ENCODE measurements at places on chromosomes 6 and 20. TPM values are rescaled to one million over a fixed set of nuclear protein-coding genes. Genes with fewer than 3 reads are reported as not detected.
A peak's percentile ranks its signal among the peaks of the same experiment; 100 is the strongest.

GRCh38 chr6:158031381-158032353 lies 50.0 kb downstream of the SYNJ2 start:
- no peaks in the 10 kb centered on the region for H3K4me1 ChIP-seq
- no peaks in the 10 kb centered on the region for H3K36me3 ChIP-seq
- no peak for DNase-seq
- no peak overlapping the region for H3K4me3 ChIP-seq
- H3K27me3 ChIP-seq: no peaks in the 10 kb centered on the region

- no peaks in the 10 kb centered on the region for H3K4me1 ChIP-seq
- no peaks in the 10 kb centered on the region for H3K36me3 ChIP-seq
- no peaks in the 10 kb centered on the region for H3K27me3 ChIP-seq
- H3K27ac ChIP-seq: no peak overlapping the region
- H3K4me3 ChIP-seq: no peak overlapping the region
- no peak for DNase-seq
These were observed 21.7 kb downstream of the EDN3 start for GRCh38 chr20:59322081-59322480.

Gene PI16
- total RNA-seq: 39.6 TPM

DNA sequence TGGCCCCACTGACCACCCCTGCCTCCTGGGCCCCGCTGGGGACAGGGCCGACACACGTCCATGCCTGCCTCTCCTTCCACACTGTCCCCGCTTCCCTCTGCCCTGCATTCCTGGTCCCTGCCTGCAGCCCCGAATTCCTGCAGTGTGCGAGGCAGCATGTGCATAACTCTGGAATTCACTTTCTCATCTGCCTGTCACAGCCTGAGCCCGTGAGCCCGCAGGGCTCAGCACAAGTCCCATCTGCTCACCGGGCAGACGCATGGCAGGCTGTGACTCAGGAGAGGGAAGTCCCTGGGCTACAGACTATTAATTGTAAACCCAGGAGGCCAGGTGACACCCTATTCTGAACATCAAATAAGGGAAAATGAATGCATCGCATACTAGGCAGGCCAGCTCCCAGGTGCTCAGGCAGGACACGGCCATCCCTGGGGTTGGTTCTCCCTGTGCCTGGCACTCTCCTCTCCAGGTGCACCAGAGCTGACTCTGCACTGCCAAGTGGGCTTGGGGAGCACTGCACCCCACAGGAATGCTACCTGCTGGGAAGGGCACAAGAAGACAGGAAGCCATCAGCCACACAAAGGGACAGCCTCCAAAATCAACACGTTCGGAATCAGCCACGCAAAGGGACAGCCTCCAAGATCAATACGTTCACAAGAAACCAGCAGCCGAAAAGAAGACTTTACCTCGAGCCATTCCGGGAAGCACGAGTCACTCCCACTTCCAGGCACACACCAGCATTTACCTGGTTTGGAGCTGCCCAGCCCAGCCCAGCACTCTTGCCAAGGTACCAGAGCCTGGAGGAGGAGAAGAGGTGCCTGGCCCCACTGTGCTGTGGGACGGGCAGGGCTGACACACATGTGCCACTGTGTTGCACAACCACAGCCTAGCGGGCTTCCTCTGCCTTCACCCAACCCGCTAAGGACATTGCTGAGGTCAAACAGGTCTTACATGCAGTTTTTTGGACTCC lies 65.9 kb downstream of the DLL1 start:
- H3K36me3 ChIP-seq: no peaks in the 10 kb centered on the region
- DNase-seq: no peak
- H3K4me3 ChIP-seq: no peak overlapping the region
- H3K27me3 ChIP-seq: no peaks in the 10 kb centered on the region
- no peak overlapping the region for H3K27ac ChIP-seq
- no peaks in the 10 kb centered on the region for H3K4me1 ChIP-seq

Gene PARD6B
- 3.7 TPM for total RNA-seq

- H3K4me1 ChIP-seq: no peaks in the 10 kb centered on the region
- H3K4me3 ChIP-seq: no peak overlapping the region
- H3K27ac ChIP-seq: no peak overlapping the region
- H3K36me3 ChIP-seq: no peaks in the 10 kb centered on the region
- no peaks in the 10 kb centered on the region for H3K27me3 ChIP-seq
These were observed 1168.4 kb upstream of the CITED2 start for GRCh38 chr6:140542863-140543262.

Gene PTCRA
- not detected for total RNA-seq

DNA sequence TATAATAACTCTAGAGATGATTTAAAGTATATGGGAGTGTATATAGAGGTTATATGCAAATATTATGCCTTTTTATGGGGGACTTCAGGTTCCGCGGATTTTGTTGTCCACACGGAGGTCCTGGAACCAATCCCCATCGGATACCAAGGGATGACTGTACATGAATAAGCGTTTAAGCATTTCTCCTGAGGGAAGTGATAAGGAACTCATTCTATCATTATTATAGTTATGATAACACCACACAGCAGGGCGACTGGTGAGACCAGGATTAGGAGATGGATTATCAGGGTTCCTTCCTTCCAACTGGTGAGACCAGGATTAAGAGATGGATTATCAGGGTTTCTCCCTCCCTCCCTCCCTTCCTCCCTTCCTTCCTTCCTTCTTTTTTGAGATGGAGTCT lies 6.6 kb downstream of the ECI2 start:
- no peak for DNase-seq
- peaks cover 2% of the 10 kb centered on the region for H3K4me1 ChIP-seq
- no peak overlapping the region for H3K27ac ChIP-seq
- no peaks in the 10 kb centered on the region for H3K27me3 ChIP-seq

DNA sequence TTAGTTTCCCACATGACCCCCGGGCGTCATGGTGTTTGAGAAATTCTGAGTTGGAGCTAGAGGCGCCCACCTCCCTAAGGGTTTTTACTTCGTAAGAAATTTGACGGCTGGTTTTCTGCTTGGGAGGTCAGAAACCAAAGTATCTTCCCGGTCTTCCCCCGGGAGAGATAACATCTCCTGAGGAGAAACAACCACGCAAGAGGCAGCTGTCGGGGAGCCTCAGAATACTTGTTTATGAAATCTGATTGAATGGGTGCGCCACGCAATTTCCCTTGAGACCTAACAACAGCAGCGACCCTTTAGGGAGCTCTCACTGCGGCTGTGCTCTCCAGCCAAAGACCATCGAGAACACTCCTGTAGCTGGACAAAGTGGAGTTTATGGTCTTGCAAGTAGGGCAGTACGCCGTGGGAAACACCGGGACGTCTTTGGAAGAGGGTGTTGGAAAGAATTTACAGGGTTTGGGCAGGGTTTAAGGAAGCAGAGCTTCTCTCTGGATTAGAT lies 608 bp upstream of the EIF2S2 start:
- no peak for DNase-seq
- H3K27me3 ChIP-seq: no peaks in the 10 kb centered on the region
- no peaks in the 10 kb centered on the region for H3K4me1 ChIP-seq

DNA sequence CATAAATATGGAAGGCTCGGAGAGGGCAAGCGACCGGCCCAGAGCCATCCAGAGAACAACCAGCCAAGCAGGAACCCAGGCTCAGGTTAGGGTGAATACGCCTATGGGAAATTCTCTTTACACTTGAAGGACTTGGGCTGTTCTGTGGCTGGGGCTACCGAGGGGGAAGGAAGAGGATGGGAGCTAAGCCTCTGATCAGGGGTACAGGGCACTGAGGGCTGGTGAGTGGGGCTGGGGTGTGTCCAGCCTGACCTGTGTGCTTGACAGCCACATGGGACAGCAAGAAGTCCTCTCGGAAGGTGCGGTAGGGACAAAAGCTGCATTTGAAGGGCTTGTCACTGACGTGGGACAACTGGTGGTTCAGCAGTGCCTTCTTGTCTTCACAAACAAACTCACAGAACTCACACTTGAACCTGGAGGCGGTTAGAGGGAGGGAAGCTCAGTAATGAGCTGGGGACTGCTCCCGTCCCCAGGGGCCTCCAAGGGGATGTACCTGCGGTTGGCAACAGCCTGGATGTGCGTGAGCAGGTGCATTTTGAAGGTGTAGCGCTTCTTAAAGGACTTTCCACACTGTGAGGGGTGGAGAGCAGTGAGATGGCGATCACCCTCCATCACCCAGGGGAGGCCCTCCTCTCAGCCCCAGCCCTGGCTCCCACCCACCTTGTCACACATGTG lies 11.9 kb downstream of the ZNF335 start:
- H3K4me3 ChIP-seq: no peak overlapping the region
- H3K27me3 ChIP-seq: no peaks in the 10 kb centered on the region
- no peak for DNase-seq
- no peaks in the 10 kb centered on the region for H3K4me1 ChIP-seq
- H3K27ac ChIP-seq: no peak overlapping the region

Gene GRM1
- total RNA-seq: 0.63 TPM

DNA sequence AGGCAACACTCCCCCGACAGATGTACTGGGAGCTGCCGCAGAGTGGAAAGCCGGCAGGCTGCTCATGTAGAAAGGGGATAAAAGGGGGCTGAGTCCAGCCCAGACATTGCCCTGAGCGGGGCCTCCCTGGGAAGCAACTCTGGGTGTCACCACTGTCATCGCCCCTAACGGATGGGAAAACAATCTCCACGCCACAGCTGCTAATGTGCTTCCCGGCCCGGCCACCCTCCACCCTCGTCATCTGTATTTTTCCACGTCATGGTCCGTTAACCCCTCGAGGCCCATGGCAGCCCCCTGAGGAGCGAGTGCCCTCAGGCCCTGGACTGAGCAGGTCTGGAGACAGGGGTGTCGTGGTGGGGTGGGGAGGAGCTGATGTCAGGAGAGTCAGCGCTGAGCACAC lies 227.4 kb downstream of the DLL1 start:
- no peaks in the 10 kb centered on the region for H3K4me1 ChIP-seq
- H3K36me3 ChIP-seq: no peaks in the 10 kb centered on the region
- no peak overlapping the region for H3K27ac ChIP-seq
- no peak for DNase-seq

Gene MAK
- total RNA-seq: 0.90 TPM

GRCh38 chr6:53309059-53309900 lies 39.5 kb downstream of the ELOVL5 start:
- H3K27ac ChIP-seq: no peak overlapping the region
- H3K27me3 ChIP-seq: no peaks in the 10 kb centered on the region
- no peak overlapping the region for H3K4me3 ChIP-seq
- H3K36me3 ChIP-seq: no peaks in the 10 kb centered on the region
- H3K4me1 ChIP-seq: peaks cover 11% of the 10 kb centered on the region

Gene TRIM31
- not detected for total RNA-seq

GRCh38 chr6:163192591-163192990 lies 221.9 kb upstream of the QKI start:
- no peak overlapping the region for H3K4me3 ChIP-seq
- no peaks in the 10 kb centered on the region for H3K27me3 ChIP-seq
- no peaks in the 10 kb centered on the region for H3K36me3 ChIP-seq
- H3K27ac ChIP-seq: no peak overlapping the region
- no peak for DNase-seq

DNA sequence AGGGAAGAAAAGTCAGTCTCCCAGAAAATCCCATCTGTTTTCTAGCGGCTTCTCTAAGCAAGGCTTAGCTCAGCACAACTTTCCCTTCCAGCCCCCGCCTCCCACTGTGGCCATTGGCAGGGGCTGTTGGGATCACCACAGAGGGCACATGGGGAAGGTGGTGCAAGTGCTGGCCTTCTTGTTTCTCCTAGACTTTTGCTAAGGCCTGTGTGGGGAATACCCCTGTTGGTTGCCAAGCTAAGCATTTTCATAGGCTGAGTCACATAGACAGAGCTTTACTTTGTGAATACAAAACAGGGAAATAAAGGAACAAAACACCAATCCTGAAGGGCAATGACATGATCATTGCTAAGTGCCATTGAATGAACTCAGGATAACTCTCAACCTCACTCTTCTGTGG lies 32.4 kb upstream of the TIAM2 start:
- no peak for DNase-seq
- no peak overlapping the region for H3K27ac ChIP-seq
- no peaks in the 10 kb centered on the region for H3K4me1 ChIP-seq
- peaks cover 31% of the 10 kb centered on the region for H3K36me3 ChIP-seq
- H3K27me3 ChIP-seq: no peaks in the 10 kb centered on the region

Gene DSP
- 5.3 TPM for total RNA-seq

Gene APCDD1L
- not detected for total RNA-seq

DNA sequence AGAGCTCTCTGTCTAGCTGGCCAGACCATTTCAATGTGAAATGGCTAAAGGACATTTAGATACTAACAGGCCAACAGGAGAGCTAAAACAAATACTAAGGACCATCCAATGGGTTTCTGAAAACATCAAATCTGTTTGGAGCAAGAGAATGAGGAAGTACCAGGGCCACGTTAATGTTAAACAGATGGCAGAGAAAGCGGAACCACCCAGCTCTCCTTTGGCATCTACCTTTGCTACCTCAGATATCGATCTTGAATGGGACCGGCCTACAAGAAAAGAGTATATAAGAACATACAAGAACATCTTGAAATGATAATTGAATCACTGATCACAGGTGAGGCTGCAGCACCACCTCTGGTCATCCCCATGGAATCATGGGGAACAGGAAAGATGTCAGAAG lies 31.8 kb downstream of the KCNK5 start:
- peaks cover 53% of the 10 kb centered on the region for H3K4me1 ChIP-seq
- no peaks in the 10 kb centered on the region for H3K36me3 ChIP-seq
- no peaks in the 10 kb centered on the region for H3K27me3 ChIP-seq

Gene CENPW
- total RNA-seq: not detected

Gene HLA-DQA1
- 0.30 TPM for total RNA-seq

DNA sequence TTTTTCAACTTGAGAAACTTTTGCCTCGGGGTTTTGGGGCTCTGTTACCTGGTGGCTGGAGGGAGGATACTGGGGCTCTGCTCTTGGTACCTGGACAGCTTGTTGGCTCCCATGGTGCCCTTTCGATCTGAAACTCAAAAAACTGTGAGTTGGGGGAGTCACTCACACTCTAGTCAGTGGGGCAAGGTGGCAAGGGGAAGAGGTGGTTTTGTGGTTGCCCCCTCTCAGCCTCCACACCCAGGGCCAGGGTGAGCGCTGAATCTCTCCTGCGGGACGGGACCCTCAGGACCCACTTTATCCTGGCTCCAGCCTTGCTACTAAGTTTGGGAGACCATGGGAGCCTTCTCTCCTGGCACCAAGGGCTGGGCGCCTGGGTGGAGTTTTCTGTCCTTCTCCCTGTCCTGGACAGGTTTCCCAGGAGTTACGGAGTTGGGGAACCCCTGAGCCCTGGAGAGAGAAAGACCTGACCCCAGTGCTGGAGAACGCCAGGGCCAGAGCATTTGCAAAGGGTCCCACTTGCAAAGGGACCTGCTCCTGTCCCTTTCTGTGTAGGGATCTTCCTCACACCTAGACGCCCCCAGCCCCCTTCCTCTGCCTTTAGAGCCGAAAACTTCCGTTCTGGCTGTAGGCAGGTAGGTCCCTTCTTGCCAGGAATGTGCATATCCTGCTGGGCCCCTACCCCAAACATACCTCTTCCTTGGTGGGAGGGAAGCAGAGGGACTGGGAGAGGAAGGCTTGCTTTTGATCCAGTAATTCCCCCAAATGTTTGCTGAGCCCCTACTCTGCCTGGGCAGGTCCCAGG lies 2.9 kb downstream of the FOXP4 start:
- H3K36me3 ChIP-seq: peaks cover 9% of the 10 kb centered on the region
- DNase-seq: no peak
- H3K4me3 ChIP-seq: peak overlapping the region; percentile 46
- H3K27me3 ChIP-seq: no peaks in the 10 kb centered on the region
- H3K27ac ChIP-seq: no peak overlapping the region
- peaks cover 70% of the 10 kb centered on the region for H3K4me1 ChIP-seq

- no peak for DNase-seq
- H3K4me3 ChIP-seq: no peak overlapping the region
- H3K27ac ChIP-seq: no peak overlapping the region
These were observed 44.4 kb upstream of the CST5 start for GRCh38 chr20:23923891-23924435.

- H3K36me3 ChIP-seq: no peaks in the 10 kb centered on the region
- H3K4me1 ChIP-seq: peaks cover 11% of the 10 kb centered on the region
These were observed 46.9 kb downstream of the JARID2 start for GRCh38 chr6:15292721-15293302.

GRCh38 chr20:44390280-44390679 lies 34.8 kb downstream of the HNF4A start:
- H3K4me1 ChIP-seq: peaks cover 16% of the 10 kb centered on the region
- H3K27ac ChIP-seq: no peak overlapping the region
- DNase-seq: no peak
- no peaks in the 10 kb centered on the region for H3K36me3 ChIP-seq
- peaks cover 28% of the 10 kb centered on the region for H3K27me3 ChIP-seq
- no peak overlapping the region for H3K4me3 ChIP-seq
